Activated naive CD4-positive, alpha-beta T cell treated with anti-CD3 and anti-CD28 coated beads, Interleukin-2, amount 50 U/mL, for 72 hours (primary cell): ENCODE measurements at places on chromosomes 4 and X.
A peak's percentile ranks its signal among the peaks of the same experiment; 100 is the strongest.

DNA sequence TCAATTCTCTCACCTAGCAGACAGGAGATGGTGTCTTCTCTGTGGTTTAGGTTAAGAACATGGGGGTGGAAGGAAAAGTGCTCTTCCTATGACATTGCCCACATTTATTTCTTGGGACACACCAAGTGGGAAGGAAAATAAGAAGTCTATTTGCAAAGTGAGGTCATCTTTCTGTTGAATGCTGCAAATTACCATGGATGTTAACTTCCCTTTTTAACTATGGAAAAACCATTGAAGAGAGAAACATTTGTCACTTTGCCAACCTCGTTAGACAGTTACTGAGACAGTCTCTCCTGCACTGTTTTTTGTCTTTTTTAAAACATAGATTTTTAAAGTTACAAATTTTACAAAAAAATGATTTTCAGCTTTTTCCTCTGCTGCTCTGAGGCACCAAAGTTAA, 72.8 kb upstream of the BEND4 start:
- no peak for DNase-seq

GRCh38 chr4:185479507-185479971, 8.0 kb upstream of the CCDC110 start:
- peak; percentile 19 for DNase-seq

GRCh38 chr4:19514276-19515070, 737.2 kb upstream of the SLIT2 start:
- no peak for DNase-seq

- no peak for DNase-seq
Observed at GRCh38 chr4:173490817-173491528, 39.1 kb downstream of the HAND2 start.

GRCh38 chrX:101429934-101430333, 21.9 kb downstream of the HNRNPH2 start:
- no peak for DNase-seq

GRCh38 chr4:6032249-6033244, 14.3 kb upstream of the C4orf50 start:
- DNase-seq: no peak

DNA sequence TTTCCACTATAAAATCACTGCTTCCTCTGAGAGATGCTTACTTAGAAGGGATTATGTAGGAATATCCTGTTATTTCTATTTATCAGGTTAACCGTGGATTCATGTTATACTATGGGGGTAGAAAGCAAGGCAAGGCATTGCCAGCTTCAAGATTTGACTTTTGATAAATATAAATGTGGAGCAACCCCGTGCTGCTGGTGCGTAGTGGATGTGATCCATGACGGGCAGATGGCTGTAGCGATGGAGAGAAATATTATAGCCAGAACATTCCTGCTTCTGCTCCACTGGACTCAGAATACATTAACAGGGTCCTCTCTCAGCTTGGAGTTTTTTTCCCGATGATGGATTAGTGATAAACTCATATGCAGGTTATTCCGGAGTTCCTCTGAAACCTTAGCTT, 157.6 kb downstream of the TENM3 start:
- no peak for DNase-seq

GRCh38 chrX:153766098-153766817, 2.2 kb downstream of the PLXNB3 start:
- no peak for DNase-seq

GRCh38 chr4:17328141-17328815, 183.6 kb downstream of the QDPR start:
- no peak for DNase-seq

DNA sequence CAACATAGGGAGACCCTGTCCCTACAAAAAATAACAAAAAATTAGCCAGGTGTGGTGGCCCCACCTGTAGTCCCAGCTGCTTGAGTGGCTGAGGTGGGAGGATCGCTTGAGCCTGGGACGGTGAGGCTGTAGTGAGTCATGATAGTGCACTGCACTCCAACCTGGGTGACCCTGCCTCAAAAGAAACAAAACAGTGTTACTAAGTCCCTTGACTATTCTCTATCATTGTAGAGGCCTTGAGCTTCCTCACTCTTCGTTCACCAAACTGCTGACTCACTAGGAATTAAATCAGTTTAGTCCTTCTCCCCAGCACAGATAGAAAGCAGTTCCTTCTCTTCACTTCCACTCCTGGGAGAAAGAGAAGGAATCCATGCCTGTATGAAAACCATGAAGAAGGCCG, 14.5 kb downstream of the CDS1 start:
- no peak for DNase-seq

DNA sequence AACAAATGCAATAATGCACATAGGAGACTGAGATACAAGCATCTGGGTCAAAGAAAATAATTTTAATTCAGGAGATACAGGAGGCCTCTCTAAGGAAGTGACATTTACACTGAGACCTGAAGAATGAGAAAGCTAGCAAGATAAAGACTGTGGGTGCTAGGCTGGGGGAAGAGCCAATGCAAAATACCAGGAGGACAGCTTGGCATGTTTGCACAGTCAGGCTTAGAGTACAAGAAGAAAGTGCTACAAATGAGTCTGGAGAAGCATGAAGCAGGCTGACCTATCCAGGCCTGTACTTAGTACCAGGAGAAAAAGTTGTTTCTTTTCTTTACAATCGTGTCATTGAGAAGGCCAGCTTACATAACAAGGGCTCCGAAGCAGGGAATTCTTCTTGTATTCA, 56.9 kb downstream of the GABRB1 start:
- DNase-seq: no peak

GRCh38 chr4:99179178-99179577, 35.1 kb upstream of the ADH4 start:
- DNase-seq: no peak

DNA sequence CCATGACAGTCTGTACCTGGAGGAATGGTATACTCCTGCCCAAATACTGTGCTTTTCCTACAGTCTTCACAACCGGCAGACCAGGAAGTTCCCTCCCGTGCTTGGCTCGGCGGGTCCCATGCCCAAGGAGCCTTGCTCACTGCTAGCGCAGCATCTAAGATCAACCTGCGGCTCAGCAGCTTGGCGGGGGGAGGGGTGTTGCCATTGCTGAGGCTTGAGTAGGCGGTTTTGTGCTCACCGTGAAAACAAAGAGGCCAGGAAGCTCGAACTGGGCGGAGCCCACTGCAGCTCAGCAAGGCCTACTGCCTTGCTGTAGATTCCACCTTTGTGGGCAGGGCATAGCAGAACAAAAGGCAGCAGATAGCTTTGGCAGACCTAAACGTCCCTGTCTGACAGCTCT, 152.7 kb downstream of the TEX11 start:
- no peak for DNase-seq

GRCh38 chrX:53421772-53422085, 725 bp downstream of the SMC1A start:
- DNase-seq: no peak

DNA sequence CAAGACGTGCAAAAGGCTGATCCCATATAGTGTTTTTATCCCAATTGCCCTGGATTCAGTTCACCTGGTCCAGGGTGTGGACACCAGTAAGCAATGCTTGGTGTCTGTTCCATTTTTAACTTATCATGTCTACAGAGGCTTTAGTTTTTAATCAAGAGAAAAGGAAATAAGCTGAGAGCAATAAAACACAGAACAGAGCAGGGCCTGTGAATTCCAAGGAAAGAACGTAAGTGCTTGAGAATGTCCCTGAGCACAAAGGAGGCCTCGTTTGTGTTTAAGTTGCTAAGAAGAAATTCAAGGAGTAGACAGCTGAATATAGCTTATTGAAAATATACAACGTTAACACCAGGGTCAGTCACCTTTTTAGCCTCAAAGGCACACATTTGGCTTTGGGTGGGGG, 191.3 kb downstream of the GPC3 start:
- DNase-seq: no peak

DNA sequence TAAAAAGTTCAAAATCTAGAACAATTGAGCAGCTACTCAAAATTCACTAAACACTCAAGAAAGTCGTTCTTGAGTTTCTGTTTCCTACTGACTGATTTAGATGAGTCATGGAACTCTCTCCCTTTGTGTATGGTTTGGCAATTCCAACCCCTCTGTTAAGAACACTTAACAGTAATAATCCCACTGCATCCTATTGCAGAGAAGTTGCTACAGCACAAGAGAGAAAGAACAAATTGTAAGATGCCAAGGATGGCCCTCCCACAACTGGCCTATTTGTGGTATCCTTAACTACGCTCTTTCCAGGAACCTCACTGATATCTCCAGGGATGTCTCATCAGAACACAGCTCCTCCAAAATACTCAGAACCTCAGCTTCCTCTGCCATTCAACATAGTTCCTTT, 701.8 kb upstream of the TENM3 start:
- no peak for DNase-seq

- no peak for DNase-seq
Observed at GRCh38 chrX:124033821-124034220, 72.3 kb downstream of the STAG2 start.

DNA sequence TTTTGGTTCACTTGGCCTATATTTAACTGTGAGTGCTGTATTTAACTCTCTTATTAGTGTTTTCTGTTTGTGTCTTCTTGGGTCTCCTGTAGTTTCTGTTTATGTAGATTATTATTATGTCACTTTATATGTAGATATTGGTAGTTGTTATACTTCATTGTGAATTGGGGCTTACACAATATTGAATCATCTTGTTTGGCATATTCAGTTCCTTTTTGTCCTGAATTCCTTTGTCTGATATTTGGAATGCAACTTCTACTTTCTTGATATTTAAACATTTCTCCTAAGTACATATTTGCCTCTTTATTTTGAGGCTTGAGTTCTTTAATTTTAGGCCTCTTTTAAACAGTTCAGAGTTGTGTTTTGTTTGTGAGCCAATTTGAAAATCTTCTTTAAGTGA, 544.8 kb upstream of the ADGRL3 start:
- DNase-seq: no peak

GRCh38 chrX:48966796-48967579, 4.7 kb downstream of the KCND1 start:
- no peak for DNase-seq

DNA sequence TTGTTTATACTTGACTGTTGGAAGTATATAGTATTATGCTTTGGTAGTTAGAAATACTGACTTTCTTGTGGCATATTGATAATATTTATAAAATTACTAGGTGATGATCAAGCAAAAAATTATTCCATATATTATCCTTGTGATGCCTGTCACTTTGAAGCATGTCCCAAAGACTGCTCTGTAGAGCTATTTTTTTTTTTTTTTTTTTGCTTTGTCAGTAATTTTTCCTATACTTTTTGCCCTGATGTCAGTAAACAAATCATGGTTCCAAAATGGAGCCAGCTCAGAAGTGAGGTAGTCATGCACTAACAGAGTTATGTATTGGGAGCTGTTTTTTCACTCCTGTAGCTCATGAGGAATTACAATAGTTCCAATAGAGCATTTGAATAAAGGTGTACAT, 11.2 kb downstream of the WWC2 start:
- no peak for DNase-seq

DNA sequence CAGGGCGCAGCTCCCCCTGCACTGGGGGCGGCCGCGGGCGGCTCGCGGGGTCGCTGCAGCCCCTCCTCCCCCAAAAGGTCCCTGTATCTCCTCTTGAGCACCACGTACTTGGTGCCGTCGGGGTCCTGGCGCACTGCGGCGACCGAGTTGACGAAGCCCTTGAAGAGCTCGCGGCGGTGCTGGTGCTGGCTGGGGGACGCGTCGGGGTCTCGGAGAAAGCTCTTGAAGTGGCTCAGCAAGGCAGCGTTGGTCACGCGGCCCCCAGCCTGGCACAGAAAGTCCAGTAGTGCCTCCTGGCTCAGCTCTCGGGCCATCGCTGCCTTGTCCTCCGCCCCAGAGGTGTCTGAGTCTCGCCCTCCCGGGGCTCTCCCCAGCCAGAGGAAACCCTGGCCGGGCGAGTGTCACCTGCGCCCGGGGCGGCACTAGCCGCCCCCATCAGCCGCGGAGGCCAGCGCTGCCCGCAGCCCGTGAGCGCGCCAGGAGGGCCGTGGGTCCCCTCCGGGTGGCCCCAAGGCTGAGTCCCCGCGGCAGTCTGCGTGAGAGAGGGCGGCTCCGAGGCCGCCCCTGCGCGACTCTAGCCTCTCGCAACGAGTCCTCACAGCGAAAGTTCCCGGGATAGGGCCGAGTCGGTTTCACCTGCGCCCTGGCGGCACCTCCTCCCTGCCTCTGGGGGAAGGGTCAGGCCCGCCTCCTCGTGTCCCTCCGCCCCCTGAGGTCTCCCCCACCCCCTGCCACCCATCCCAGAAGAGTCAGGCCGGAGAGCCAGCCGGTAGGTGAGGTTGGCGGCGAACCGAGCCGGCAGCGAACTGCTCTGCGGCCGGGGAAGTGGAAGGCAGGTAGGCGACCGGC, at the start of gene SOWAHB:
Gene SOWAHB, minus strand, starts transcription at position 609 of the 849 bp plus-strand sequence. Its CDS starts 295 bp downstream, at position 314.
- no peak for DNase-seq

GRCh38 chr4:141352909-141353525, 132.3 kb downstream of the ZNF330 start:
- no peak for DNase-seq

GRCh38 chr4:335515-335914, 2.1 kb upstream of the ZNF141 start:
- no peak for DNase-seq

DNA sequence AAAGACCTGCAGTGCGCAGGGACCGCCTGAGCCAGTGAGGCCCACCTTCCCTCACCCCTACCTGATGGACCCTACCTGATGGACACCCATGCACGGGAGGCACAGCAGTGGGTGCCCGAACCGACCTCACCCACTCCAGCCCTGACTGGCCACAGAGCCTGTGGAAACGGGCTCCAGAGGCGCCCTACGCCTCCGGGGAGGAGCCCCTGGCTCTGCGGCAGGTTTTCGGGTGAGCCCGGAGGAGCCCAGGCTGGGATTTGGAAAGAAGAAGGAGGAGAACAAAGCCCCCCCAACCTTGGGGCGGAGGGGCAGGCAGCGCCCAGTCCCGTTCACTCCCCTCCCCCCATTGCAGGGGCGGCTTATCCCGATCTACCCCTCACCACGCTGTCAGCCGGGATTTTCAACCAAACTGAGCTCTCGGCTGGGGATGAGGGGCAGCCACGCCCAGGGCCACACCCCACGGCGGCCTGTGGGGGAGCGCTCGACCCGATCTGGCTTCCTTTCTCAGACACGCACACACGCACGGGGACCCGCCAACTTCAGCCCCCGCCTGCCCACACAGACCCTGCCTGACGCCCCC, 675 bp downstream of the L1CAM start:
- no peak for DNase-seq

GRCh38 chr4:160180211-160180610, 1077.3 kb downstream of the RAPGEF2 start:
- DNase-seq: no peak

- no peak for DNase-seq
Observed at GRCh38 chr4:142314247-142314646, 531.9 kb downstream of the INPP4B start.
